ENCODE measurements at places on chromosomes 12 and 14.

DNA sequence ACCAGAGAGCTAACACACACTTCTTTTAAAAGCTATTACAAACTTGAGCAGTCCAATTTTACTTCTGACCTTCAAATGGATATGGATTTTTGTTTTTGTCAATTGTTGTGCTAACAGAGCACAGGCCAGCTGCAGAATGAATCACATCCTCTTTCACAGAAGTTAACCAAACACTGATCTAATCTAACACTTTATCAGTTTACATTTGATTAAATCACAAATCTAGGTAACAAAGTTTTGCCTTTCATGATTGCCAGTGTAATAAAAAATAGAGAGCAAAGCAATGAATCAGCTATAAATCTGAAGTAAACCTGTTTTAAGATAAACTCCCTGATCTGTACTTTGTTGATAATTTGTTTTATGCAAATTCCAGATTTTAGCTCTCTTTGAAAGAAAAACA, 273.1 kb upstream of the RGS6 start:
- DNase-seq = no peak

DNA sequence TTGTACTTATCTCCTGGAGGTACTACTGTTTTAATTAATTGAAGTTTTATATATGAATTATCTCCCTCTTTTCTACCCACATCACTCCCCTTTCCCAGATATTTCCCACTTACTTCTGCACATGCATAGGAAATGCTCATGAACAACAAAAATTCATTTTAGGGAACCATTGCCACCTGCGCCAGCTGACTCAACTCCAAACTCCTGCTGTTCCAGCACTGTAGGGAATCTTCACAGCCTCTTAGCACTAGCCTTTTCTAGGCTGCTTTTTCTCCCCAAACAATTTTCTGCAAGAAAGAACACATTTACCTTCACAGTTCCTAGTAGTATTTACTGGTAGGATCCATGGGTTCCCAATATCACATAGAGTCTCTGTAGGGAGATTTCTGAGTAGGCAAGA, 268.4 kb downstream of the LRFN5 start:
- no peak for DNase-seq

DNA sequence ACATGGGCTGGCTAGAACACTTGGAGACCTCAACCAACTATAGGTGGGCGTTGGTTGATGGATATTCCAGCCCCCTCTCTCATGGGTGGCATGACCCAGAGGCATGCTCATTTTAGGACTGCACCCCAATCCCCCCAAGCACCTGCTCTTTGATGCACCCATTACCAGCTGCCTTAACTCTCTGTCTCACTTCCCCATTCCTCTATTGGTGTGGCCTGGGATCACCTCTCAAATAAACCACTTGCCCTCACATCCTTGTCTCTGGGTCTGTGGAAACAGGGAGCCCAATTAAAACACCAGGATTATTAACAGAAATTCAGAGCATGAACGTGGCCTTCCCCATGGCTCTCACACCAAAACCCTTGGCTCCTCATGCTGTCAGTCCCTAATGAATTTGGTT, 202.3 kb upstream of the NOS1 start:
- DNase-seq = no peak

GRCh38 chr14:104287301-104288009, 149.1 kb downstream of the KIF26A start:
- DNase-seq = no peak

DNA sequence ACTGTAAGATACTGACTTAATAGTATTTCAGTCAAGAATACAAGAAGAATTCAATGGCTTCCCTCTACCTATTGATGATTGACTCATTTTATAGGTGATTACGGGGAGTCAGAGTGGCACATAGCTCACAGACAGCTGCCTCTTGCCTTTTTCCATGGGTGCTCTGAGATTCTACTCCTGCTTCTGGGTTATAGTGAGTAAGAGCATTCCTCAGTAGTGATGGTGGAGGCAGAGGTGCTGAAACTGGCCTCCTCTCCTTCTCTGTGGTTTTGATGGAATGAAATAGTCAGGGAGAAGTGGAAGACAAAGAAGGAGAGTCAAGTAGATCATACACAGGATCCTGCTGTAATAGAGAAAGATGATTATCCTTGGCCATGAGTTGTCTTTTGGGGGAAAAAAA, 438.2 kb upstream of the FAR2 start:
- DNase-seq = no peak

DNA sequence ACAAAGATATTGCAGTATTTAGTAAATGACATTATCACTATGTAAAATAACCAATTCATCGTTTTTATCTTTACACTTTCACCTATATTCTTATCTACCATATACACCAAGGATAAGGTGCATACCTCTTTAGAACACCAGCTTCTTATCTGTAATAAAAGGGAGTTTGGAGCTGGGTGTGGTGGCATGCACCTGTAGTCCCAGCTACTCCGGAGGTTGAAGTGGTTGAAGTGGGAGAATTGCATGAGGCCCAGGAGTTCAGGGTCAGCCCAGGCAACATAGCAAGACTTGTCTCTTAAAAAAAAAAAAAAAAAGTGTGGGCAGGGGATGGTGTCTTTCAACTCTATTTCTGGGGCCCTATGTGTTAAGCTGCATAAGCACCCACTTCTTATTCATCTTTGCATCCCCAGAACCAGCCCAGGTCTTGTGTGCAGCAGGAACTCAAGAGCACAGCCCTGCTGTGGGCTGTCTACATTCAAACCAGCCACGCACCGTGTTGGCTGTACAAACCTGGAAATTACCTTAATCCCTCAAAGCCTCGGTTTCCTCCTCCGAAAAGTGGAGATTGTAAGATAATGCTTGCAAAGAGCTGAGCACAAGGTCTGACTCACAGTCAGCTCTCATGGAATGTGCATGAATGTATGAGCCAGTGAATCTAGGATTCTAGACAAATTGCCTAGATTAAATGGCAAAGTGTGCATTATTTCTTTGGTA, 256.6 kb upstream of the FOXN3 start:
- no peak for DNase-seq

DNA sequence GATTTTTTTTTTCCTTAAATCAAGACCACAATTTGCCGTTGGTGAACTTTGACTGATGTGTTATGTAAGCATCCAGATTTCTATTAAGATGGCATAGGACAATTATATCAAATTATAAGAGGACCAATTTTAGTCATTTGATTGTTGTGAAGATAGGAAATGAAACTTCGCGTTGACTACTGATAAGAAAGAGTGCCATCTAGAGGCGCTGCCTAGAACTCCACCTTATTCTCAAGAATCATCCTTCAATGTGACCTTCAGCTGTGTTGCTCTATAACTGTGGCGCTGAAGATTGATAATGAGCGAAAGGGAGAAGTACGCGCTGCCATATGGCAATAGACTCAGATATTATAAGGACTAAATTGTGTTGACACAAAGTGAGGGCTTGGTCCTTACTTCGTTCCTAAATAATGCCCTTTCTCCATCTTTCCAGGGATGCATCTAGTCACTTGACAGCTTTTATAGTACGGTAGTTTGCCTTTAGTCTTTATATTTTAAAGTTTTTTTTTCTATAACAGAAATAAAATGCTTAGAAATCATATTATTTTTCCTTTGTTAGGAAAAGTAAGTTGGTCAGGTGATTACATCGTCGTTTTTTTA, 350.8 kb upstream of the STXBP6 start:
- peak; percentile 10 for DNase-seq

DNA sequence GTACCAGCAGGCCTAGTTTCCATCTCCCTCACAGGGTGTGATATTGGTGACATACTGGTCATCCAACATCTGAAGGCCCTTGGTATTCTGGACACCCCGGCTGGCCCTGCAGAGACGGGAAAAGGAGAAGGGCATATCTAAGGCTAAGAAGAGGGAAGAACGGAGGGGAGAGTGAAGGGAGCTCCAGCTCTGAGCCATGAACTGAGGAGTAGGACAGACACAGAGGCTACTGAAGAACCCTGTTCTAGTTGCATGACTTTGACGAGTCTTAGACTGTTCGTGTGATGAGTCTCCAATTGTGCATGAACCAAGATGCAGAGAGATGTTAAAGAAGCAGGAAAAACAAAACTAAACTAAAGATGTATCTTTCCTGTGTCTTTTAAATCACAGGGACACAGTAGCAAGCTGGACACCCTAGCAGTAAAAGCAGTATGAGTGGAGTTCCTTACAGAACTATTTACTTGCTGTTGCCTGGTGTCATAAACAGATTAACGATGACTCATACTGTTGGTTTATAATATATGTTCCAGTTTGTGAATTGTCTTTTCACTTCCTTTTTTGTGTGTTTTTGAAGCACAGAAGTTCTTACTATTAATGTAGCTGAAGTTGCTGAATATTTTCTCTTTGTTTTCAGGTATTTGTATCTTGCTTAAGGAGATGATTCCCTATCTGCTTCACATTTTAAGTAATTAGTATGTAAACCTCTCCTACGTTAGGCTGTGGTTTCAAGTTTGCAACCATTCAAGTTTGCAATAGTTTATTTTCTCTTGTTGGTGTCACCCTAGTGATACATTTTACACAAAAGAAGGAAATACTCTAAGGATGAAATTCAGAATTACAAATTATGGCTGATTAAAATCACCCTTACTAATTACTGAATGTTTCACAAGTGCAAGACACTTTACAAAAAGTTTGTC, 15.7 kb downstream of the FAR2 start:
- no peak for DNase-seq

DNA sequence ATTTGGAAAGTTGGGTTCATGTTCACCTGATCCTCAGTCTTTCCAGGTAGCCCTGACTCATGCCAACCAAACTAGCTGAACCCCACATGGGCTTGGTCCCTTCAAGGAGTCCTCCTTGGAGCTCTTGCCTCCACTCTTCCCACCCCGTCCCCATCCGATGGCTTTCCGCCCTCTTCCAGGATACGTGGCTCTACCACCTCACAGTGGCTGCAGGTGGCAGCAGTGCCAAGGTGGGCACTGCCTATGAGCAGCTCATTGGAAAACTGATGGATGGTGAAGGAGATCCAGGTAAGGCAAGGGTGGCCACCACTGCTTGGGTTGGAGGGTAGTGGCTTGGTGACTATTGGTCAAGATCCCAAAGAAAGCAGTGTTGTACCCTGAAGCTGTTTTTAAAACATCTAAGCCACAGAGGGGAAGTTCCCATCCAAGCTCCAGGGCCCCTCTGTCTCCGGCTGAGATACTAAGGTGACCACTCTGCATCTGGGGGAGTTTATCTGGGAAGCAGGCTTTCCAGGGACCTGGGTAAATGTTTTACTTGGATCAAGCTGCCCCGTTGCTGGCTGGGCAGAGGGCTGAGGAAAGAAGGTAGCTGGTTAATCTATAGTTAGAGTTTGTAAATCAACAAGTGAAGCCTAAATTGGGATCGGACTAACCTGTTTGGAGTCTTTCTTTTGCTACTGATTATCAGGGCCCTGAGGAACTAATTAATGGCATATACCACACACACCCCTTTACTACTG, 23.7 kb downstream of the PIGH start:
- DNase-seq = no peak

DNA sequence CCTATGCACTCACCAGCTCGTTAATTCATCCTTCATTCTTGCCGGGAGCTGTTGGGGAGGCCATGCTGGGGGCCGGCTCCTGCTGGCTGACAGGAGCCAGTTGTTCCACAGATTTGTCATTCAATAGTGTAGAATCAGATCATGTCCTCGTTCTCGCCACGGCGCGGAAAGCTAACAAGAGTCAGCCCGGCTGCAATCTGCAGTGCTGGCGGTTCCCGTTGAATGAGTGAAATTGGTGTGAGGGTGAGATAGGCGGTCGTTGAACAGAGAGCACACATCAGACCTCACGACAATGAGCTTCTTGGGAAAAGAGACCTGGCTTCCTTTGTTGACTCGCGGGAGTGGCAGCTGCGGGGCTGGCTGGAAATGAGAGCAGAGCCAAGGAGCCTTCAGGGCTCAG, 57.5 kb downstream of the KIF26A start:
- no peak for DNase-seq

GRCh38 chr12:2979806-2980205, 20.6 kb downstream of the TEAD4 start:
- no peak for DNase-seq

- DNase-seq = no peak
Measured at GRCh38 chr14:76227450-76228050, 75.8 kb downstream of the GPATCH2L start.

GRCh38 chr14:97571866-97572555, 774.8 kb downstream of the VRK1 start:
- no peak for DNase-seq

DNA sequence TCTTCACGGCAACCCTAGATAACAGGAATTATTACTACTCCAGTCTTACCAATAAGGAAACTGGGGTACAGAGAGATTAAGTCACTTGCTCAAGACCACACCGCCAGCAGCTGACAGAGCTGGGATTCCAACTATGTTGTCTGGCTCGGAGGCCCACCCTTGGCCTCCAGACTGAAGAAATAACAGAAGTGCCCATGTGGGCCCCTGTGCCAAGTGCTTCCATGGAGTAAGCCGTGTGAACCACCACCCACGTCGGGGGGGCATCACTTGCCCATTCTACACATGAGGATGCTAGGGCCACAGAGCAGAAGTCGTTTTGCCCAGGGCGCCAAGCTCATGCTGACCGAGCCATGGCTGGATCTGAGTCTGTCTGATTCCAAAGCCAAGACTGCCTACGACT, 926 bp upstream of the CMKLR1 start:
- DNase-seq = no peak

GRCh38 chr12:105462831-105463230, 132.3 kb downstream of the C12orf75 start:
- DNase-seq = no peak

DNA sequence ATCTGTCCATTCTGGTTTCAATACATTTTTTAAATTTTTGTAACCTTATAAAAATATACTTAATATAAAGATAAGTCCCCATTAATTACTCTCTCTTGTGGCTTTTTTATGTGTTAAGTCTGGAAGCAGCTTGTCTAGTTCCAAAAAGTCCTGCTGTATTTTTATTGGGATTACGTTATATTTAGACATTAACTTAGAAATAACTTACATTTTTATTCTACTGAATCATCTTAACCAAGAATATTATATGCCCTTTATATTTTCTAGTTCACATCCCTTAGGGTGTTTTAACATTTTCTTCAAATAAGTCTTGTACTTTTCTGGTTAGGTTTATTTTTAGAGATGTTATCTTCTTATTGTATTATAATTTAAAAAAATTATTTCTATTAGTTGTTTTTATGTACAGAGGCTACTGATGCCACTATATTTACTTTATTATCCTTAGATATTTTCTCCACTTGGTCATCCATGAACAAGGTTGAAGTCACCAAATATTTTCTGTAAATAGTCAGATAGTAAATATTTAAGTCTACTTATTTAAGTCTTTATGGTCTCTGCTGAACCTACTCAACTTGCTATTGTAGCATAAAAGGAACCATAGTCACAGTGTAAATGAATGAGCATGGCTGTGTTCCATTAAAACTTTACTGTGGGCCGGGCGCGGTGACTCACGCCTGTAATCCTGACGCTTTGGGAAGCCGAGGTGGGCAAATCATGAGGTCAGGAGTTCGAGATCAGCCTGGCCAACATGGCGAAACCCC, 132.4 kb upstream of the NEDD1 start:
- DNase-seq = no peak

DNA sequence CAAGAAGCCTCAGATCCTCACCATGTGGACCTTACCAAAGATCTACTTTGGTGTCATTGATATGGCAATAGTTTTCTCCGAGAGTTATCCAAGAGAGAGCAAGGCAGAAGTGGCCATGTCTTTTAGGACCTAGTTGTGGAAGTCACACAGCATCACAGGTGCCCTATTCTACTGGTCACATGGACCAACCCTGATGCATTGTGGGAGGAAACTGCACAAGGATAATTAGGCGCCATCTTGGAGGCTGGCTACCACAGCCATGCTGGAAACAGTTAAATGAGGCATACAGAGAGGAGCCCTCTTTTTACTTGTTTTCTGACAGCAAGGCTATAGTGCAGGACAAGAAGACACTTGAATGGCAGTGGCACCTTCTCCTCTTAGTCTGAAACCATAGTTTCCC, 49.8 kb downstream of the GNS start:
- DNase-seq = no peak

- DNase-seq = no peak
Measured at GRCh38 chr12:19131025-19131444, 1.5 kb downstream of the PLEKHA5 start.

Data from hematopoietic multipotent progenitor cell treated with erythropoietin and hydrocortisone succinate and interleukin-3 and kit ligand, for 17 days (in vitro differentiated cells).